ENCODE measurements at places on chromosomes 5 and 9.

GRCh38 chr5:154115291-154115690 lies 75.2 kb upstream of the GALNT10 start:
- DNase-seq: no peak

DNA sequence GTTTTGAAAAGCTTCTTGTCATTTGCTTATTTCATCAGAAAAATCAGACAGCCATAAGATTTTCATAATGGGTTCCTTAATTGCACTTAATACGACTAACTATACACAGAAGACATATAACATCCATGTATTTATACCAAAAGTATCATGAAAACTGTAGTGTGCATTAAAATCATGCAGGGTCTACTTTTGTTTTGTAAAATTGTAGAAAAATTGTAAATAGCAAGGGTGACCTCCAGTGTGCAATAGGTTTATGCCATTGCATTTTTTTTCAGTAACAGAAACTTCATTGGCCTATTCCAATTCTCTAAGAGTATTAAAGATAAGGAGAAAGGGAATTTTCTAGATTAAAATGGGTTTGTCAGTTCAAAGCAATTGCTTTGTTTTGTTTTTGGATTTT lies 307.6 kb downstream of the KIAA0825 start:
- DNase-seq: no peak

- DNase-seq: no peak
Measured at GRCh38 chr5:53257806-53258373, 148.3 kb upstream of the MOCS2 start.

DNA sequence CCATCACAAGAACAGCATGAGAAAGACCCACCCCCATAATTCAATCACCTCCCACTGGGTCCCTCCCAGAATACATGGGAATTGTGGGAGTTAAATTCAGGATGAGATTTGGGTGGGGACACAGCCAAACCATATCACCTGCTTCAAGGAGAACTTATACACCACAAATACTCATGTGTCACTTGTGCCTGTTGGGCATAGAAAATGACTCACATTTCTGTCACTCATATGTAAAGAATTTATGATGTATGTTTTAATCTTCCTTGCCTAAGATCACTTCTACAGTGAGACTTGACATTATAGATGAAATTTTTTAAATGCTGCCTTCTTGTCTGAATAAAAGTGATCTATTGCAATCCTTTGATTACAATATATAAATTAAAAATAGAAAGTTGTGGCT lies 23.0 kb upstream of the PRDM6 start:
- no peak for DNase-seq

DNA sequence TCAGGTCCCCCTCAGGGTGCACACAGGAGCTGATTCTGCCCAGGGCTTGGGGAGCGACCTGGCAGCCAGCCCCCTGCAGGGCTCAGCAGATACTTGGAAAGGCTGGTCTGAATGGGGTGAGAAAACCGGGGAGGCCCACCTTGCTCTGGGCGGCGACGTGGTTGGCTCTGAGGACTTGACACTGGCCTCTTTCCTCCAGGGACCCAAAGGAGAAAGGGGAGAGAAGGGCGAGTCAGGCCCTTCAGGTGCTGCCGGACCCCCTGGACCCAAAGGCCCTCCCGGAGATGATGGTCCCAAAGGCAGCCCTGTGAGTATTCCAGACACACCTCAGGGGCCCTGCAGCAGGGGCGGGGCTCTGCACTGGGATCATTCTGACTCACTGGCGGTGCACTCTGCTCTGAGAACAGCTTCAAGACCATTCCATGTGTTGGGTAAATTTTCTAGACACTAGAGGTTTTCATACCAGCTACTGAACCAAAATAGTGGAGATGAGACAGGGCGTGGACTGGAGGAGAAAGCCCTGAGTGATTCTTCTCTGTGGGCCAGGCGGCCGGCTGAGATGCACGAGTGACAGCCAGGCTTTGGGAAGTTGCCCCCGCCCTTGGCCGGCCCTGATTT lies 65.9 kb upstream of the FCN2 start:
- DNase-seq: no peak

DNA sequence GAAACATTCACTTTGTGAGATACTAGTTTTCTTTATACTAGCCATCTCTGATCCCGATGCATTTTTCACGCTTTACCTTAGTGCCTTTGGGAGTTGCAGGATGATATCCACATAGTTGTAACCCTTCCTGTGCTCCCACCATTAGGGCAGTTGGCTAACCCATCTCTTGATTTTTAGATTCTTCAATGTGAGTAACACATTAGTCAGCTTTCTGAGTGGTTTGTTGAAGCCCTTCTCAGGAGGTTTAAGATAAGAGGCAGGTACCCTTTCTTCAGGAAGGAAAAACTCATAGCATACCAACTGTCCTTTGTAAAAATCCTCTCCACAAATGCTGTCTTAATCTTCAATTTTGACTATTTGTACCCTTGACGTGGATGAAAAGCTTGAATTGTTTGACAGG lies 392.3 kb downstream of the DMAC1 start:
- no peak for DNase-seq

- DNase-seq: no peak
Measured at GRCh38 chr9:115035841-115036612, 81.9 kb downstream of the TNC start.

DNA sequence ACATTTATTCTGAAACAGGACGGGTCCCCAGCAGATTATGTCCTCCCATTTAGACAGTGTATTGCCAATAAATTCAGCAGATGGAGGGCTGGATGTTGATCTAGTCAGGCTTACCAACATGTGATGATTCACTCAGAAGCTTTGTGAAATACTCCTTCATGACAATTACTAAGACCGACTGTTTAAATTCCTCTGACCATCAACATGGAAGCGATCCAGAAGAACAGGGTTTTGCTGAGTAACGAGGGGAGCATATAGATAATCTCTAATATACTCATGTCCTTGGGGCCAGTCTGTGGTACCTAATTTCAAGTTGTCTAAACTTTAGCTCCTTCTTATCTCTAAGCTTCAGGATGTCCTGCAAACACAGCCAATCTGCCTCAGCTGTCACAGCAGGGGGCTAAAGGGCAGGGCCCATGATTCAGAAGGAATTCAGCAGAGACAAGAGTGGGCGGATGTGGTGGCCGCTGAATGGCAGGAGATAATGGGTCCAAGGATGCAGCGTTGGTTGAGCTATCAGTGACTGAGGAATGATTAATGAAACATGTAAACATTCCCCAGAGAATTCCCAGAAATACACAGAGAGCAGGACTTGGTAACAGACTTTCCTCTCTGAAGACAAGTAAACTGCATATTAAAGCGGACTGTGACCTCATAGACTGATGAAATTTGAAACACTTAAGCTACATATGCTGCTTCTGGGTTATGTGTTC lies 109.4 kb downstream of the ANKRD55 start:
- no peak for DNase-seq

GRCh38 chr5:178353461-178353860 lies 120.9 kb upstream of the PHYKPL start:
- DNase-seq: no peak

- no peak for DNase-seq
Measured at GRCh38 chr5:4740156-4740555, 400.0 kb upstream of the ADAMTS16 start.

- no peak for DNase-seq
Measured at GRCh38 chr9:30584559-30584958, 1799.9 kb upstream of the ACO1 start.

GRCh38 chr5:113809626-113810025 lies 296.1 kb downstream of the YTHDC2 start:
- DNase-seq: no peak

DNA sequence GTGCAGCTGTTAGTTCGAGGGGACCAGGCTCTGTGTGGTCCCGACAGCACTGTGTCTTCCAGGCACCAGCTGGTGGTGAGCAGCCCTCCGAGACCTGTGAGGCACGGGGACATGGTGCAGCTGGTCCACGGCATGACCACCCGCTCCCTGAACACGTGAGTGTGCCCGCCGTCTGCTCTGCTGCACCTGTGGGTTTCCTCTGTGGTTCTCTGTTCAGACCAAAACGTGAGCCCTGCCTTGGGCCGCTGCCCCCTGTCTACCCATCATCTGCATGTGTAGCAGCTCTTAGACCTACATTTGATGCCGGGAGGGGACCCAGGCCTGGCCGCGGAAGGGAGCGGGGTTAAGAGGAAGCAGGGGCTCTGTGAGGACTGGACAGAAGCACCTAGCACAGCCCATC lies 10.5 kb downstream of the POMT1 start:
- DNase-seq: no peak

GRCh38 chr5:73061593-73061992 lies 58.8 kb upstream of the TMEM171 start:
- no peak for DNase-seq

DNA sequence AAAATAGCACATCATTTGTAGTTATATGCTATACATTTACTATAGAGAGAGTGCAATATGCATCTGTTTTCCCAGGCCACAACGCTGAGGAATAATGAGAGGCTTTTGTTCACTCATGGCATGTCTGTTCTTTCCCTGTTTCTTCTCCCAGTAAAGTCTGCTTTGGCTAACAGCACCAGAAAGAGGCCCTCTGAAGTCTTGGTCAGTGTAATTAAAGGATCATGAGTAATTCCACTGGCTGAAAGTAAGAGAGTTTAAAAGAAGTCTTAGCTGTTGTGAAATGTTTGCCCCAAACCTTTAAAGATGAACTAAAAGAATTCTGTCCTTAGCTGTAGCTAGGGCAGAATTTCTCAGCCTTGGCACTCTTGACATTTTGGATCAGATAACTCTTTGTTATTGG lies 228.8 kb downstream of the TLE4 start:
- no peak for DNase-seq

DNA sequence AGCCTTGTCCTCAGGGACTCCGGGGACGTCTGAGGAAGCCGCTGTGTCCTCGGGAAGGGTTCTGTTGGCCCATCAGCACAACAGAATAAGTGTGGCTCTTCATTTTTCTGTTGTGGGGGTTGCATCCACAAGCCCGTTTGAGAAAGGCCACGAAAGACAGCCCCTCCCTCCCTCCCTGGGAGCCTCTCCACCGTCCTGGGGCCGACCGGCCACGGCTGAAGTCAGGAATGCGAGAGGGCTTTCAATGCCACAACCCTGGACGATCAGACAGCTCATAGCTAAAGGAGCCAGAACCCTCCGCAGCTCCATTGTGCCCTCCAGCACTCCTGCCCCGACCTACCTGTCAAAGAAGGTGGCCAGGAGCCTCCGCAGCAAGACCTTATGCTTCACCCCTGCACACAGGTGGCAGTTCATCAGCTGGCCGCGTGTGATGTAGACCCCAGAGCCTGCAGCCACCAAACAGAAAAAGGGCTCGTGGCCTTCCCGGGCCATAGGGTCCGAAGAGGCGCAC lies 52.4 kb upstream of the UBAC1 start:
- no peak for DNase-seq

DNA sequence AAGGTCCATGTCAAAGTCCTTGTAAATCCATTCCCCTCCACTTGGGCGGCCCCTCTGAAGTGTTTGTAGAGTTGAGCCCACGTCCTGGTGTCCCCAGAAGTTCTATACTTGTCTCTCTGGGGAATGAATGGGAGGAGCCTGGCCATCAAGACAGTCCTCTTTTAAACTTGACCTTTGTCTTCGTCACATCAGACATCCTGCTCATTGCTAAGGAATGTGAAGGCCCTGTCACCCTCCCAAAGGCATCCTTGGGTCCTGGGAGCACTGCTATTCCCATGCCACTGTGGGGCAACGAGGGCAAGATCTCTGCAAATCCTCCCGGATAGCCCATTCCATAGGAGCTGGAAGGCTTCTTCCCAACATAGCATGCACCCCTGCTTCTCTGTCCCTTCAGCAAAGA lies 235.5 kb downstream of the SLIT3 start:
- no peak for DNase-seq

DNA sequence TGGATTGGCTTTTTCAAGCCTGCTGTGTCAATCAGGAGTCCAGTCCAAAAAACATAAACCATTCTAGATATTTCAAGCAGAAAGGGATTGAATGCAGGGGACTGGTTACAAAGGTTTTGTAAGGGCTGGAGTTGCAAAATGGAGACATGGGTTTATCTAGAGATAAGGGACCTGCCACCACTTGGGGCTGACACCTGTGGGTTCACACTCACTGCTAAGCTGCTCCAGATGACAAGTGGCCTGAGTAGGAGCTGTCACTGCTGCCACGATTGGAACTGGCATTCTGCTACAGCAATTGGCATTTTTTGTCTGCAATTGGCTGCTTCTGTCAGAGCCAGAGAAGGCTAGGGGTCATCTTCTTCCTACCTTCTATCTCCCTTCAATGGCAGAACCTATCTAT lies 66.3 kb upstream of the ZFR start:
- DNase-seq: no peak

GRCh38 chr9:94869415-94869843 lies 142.9 kb downstream of the AOPEP start:
- no peak for DNase-seq

DNA sequence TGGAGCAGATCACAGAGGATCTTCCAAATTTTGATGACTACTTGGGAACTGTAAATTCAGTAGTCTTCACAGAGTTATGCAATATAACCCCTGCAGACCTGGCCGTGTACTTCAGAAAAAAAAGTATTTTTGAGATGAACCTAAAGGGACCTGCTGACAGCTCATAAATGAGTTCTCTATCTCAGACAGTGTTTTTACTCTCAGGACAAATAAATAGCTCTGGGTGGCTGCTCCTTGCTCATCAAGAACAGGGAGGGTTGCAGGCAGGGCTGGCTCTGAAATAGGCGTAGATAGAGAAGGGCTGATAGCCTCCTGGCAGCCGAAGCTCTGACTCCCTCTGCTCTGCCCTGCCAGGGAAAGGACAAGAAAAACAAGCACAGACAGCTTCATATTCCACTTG lies 64.8 kb downstream of the PLAC8L1 start:
- no peak for DNase-seq

DNA sequence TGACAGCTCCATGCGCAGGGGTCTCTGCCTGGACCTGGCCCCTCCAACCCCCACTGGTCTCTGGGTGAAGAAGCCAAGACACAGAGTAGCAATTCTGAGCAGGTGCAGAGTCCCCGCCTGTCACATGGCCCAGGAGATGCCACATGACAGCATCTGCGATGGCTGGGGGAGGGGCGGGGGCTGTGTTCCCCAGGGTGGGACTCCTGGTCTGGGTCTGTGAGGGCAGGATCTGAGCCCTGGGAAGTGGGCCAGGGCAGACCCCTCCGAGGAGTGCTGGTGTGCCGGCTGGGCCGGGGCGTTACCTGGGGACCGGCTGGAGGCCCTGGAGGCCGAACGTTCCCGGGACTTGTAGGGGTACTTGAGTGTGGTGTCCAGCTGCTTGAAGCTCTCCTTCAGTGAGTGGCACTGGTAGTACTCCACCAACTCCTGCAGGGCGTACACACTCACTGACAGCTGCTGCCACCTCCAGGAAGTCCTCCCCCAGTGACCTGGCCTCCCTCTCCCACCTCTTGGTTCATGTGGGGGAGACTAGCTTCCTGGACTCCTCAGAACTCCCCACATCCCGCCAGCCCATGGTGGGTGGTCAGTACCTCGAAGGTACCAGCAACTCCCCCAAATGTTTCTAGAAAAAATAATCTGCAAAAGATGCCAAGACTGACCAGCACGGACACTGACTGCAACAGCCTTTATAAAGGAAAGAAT lies 32.1 kb upstream of the SARDH start:
- no peak for DNase-seq

Measured in activated CD8-positive, alpha-beta memory T cell treated with anti-CD3 and anti-CD28 coated beads for 1 hour (primary cell).